ENCODE measurements at places on chromosomes 4 and X.

DNA sequence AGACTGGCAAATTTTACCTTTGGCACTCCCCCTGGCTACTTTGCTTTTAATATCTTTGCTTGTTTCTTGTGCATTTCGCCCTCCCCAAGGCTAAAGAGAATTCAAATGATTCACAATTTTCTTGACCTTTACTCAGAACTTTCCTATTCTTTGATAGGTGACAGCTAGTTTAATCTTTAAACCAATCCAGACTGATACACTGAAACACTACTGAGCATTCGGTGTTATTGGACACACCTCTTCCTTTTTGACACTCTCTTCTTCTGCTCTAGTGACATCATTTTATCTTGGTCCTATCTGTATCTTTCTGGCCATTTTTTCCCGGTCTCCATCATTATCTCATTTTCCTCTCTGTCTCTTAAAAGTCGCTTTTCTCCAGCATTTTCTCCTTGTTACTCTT lies 103.1 kb downstream of the IL1RAPL2 start:
- no peak for DNase-seq

GRCh38 chr4:158836002-158836369 lies 67.2 kb downstream of the FNIP2 start:
- DNase-seq: no peak

DNA sequence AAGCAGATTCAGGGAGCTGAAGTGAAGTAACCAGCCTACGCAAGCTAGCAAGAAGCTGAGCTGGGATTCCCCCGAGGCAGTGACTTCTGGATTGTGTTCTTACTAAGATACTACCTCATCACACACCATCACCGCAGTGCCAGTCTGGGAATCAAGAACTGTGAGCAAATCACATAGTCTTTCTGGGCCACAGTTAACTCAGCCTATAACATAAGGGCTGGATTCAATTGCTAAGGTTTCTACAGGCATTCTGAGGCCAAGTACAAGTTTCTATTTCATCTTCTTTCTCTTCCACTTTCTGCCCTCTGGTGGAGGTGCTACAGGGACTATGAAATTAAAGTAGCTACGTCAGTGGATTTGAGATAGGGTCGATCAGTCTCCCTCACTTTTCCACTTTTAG lies 1.4 kb upstream of the CORIN start:
- DNase-seq: peak; percentile 54

- DNase-seq: no peak
Observed at GRCh38 chr4:94897023-94897422, 139.3 kb downstream of the BMPR1B start.

DNA sequence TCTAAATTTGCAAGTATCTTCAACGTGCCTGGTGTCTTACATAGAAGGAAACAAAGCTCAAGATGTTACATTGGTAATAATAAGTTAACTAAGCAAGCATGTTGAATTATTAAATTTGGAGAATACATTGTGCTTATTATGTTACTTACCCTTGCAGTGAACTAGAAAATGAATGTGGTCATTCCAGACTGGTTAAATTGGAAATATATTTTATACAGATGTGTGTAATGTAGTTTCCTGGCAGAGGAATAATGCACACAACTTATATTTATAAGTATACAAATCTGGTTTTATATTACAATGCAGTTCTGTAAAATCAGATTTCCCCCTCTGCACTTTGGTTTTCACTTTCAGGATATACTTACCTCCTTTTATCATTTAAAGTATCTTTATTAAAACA lies 159.9 kb upstream of the SLIT2 start:
- DNase-seq: no peak

DNA sequence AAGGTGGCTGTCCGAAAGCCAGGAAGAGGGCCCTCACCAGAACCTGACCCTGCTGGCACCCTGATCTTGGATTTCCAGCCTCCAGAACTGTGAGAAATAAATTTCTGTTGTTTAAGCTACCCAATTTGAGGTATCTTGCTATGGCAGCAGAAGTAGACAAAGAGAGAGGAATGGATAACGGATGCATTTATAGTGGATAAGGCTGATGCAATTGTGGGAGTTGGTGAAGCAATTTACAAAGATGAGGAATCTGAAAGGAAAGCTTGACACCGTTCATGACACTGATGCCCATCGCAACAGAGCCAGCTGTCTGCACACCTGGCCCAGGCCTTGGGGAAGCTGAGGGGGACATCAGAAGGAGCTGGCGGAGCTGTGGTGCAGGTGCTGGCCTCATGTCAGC lies 35.7 kb upstream of the MSL3 start:
- no peak for DNase-seq

GRCh38 chr4:156378033-156378665 lies 424.5 kb upstream of the CTSO start:
- peak; percentile 27 for DNase-seq

GRCh38 chrX:53940180-53940579 lies 104.1 kb downstream of the PHF8 start:
- DNase-seq: no peak

- peak; percentile 55 for DNase-seq
Observed at GRCh38 chr4:75598390-75598789, 31.9 kb downstream of the CDKL2 start.

GRCh38 chr4:140103676-140104075 lies 50.3 kb downstream of the MAML3 start:
- DNase-seq: peak; percentile 80

DNA sequence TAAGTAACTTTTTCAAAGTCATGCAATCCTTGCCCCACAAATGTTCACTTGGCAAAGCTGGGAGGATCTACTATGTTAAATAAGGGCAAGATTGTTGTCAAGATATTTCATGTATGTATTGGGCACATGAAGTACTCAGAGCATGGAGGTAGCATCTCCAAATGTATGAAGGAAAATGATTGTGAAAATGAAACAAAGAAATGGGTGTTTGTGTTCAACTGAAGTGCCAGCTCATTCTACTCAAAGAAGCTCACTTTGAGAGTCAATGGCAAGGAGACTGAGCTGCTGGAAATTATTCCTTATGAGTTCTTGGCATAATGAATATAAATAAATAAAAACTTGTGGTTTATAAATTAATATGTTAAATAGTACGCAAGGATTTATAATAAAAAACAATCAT lies 124.5 kb upstream of the ARSJ start:
- DNase-seq: no peak

- DNase-seq: no peak
Observed at GRCh38 chrX:32141841-32142240, 1069.5 kb downstream of the DMD start.
